ENCODE measurements at places on chromosomes 12 and 14.

GRCh38 chr14:68140076-68140741, 320.6 kb downstream of the RAD51B start:
- DNase-seq, result peak; percentile 37

DNA sequence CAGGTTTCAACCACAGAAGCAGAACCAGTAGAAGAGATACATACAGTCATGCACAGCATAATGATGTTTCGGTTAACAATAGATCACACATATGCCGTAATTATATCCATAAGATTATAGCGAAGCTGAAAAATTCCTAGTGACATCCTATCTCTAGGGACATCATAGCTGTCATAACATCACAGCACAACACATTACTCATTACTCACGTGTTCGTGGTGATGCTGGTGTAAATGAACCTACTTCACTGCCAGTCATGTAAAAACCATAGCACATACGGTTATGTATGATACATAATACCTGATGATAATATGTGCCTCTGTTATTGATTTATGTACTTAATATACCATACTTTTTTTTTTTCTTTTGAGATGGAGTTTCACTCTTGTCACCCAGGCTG, 44.7 kb downstream of the KLRG1 start:
- no peak for DNase-seq

DNA sequence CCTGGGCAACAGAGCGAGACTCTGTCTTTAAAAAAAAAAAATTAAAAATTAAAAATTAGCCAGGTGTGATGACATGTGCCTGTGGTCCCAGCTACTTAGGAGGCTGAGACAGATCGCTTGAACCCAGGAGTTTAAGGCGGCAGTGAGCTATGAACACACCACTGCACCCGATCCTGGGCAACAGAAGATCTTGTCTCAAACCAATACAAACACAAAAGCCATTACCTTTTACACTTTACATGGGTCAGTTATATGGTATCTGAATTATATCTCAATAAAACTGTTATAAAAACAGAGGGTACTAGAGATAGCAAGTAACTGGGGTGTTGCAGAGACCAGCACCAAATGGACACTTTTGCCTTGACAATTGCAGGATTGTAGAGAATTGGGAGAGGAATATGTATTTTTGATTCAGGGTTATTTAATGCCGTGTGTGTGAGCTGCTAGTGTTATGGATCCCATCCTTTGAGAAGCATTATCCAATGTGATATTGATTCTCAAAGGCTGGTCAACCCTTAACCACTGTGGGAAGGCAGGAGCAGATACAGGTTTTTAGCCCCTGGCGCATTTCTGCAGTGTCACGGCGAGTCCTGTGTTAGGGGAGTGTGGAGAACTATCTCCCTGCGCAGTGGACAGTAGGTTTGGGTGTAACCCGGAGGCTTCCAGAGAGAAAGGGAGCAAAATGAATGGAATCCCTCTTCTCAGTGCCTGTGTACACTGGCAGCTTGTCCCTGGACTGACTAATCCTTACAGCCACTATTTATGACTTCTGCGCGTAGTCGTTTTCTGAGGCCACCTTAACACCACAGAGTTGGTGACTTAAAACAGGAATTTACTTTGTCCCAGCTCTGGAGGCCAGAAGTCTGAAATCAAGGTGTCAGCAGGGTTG, 4.3 kb downstream of the PSMD9 start:
- no peak for DNase-seq

- no peak for DNase-seq
These were observed 22.8 kb upstream of the RPLP0 start for GRCh38 chr12:120223458-120224303.

GRCh38 chr14:101557811-101558738, 3.2 kb upstream of the DIO3 start:
- no peak for DNase-seq
